ENCODE measurements at places on chromosomes 1 and 21. TPM values are rescaled to one million over a fixed set of nuclear protein-coding genes. Genes with fewer than 3 reads are reported as not detected.

AUNIP gene
- total RNA-seq, result 22.2 TPM

DNA sequence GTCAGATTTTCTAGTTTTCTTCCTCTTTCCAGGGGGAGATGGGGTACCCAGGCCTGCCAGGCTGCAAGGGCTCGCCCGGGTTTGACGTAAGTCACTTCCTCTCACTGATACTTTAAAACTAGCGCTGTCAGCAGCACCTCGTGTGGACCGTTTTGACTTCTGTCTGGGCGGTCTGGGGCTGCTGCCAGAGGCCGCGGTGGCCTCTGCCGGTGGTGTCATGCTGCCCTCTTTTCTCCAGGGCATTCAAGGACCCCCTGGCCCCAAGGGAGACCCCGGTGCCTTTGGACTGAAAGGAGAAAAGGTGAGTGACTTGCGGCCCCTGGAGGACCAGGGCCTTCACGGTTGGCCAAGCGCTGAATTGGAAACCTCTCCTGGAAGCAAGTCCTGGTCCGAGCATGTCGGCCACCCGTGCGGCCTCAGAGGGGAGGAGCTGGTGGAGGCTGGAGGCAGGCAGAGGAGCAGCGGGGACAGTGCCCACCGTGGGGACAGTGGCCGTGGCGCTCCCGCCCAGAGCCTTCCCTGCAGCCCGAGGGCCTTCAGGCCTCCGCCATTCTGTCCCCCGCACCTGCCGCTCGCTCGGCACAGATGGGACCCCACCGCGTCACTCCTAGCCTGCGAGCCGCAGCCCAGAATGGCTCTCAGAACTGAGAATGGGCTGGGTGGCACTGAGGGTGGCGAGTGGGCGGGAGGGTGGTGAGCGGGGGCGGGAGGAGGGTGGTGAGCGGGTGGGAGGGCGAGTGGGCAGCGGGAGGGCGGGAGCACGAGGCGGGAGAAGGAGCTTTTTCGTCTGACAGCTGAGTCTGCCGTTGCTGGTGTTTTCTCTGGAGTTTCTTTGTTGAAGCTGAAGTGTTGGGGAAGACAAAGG, 9.4 kb downstream of the COL6A1 start:
- no peak overlapping the region for H3K4me3 ChIP-seq
- peaks cover 39% of the 10 kb centered on the region for H3K36me3 ChIP-seq
- peaks cover 12% of the 10 kb centered on the region for H3K4me1 ChIP-seq

GRCh38 chr1:216330262-216330661, 93.0 kb downstream of the USH2A start:
- H3K4me1 ChIP-seq, result peaks cover 23% of the 10 kb centered on the region
- H3K4me3 ChIP-seq, result no peak overlapping the region
- no peaks in the 10 kb centered on the region for H3K36me3 ChIP-seq
- no peak for DNase-seq

TBX15 gene
- total RNA-seq, result not detected

AMY1B gene
- not detected for total RNA-seq

All from PC-3 (cell line).